ENCODE measurements at places on chromosomes 5 and 9.

- DNase-seq: no peak
Observed at GRCh38 chr9:109250311-109250741, 70.5 kb downstream of the EPB41L4B start.

DNA sequence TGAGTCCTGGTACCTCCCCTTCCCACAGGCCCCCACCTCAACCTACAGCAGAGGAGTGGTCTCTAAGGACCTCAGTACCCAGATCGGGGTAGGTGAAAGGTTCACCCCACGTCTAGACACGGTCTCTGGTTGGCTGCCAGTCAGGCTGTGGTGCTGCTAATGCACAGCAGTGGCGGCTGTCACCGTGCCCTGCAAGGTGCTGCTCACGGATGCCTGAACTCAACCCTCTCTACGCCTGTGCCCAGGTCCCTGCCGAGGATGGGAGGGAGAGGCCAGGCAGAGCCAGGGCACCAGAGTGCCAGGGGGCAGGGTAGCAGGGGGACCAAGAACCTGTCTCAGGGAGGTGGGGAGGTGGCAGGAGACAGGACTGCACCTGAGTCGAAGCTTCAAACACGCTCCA lies 14.3 kb downstream of the IER5L start:
- no peak for DNase-seq

- peak; percentile 62 for DNase-seq
Observed at GRCh38 chr5:131589510-131590348, 45.3 kb downstream of the RAPGEF6 start.

GRCh38 chr9:72315089-72315509 lies 49.9 kb downstream of the ZFAND5 start:
- no peak for DNase-seq

GRCh38 chr9:110027671-110028081 lies 180.3 kb downstream of the C9orf152 start:
- DNase-seq: no peak

DNA sequence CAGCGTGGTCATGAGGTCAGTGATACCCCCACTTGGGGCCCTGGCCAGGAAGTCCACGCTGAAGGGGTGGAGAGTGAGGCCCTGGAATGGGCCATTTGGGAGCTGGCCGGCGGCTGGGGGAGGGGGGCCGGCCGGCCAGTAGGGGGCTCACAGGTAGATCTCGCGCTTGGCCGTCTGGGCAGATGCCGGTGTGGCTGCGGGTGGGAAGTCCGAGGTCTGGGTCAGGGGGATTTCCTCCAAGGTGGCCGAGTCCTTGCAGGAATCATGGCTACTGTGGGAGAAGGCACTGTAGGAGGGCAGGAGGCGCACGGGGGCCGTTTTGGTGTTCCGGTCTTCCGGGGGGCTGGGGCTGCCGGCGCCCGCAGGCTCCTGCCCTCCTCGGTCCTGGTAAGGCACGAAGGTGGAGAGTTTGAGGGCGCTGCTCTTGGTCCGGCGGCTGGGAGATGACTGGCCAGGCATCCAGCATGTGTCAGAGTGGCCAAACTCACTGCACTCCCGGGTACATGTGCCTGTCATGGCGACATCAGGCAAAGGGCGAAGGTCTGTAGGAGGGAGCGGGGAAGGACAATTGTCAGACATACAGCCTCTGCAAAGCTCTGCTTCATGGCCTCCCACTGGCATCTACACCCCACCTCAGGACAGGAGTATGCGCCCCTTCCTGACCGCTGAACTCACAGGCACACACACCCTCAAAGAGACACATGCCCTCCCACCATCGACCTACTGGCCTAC lies 24.1 kb downstream of the PCDH1 start:
- no peak for DNase-seq

- DNase-seq: no peak
Observed at GRCh38 chr5:92641031-92641962, 939.7 kb downstream of the NR2F1-AS1 start.

GRCh38 chr5:160904591-160904990 lies 52.6 kb upstream of the ATP10B start:
- no peak for DNase-seq

GRCh38 chr9:33446946-33447798 lies at the start of gene AQP3:
AQP3 (minus strand) TSS chr9:33447593; CDS start chr9:33447530, 63 bp downstream.
- DNase-seq: peak; percentile 74

GRCh38 chr5:138938526-138938925 lies 63.4 kb upstream of the LRRTM2 start:
- no peak for DNase-seq

GRCh38 chr9:2610985-2611384 lies 10.6 kb upstream of the VLDLR start:
- no peak for DNase-seq

DNA sequence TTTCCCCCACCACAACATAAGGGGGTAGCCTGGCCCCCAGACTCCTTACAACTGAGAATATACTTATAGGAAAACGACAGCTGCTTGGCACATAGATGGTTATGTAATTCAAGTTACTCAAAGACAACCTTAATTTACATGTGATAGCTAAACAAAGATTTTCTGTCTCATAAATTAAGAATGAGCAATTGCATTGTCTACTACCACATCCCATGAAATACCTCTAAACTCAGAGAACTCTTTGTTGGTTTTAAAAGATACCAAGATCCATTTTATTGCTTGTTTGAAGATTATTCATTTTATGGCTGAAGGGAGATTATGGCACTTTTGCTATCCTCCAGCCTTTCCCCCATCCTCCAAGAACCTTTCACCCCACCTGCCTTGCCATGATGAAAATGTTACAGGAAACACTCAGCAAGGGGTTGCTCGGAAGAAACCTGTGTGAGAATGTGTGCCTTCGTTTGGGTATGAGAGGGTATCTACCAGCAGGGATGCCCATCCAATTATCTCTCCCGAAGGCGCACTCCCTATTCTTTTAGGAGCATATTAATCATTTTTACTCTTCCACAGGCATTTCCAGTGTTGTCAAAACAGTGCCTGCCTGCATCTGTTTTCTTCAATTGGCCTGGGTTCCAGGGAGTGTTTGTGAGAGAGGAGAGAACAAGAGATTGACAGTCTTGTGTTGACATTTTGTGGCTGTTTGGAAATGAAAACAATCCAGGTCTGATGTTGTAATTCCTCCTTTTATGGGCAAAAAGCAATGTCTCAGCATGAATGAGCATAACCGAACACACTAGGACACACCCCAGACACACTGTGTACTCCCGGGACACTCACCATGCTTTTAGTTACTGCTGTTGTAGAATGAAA lies 208.0 kb upstream of the ANKRD55 start:
- no peak for DNase-seq

DNA sequence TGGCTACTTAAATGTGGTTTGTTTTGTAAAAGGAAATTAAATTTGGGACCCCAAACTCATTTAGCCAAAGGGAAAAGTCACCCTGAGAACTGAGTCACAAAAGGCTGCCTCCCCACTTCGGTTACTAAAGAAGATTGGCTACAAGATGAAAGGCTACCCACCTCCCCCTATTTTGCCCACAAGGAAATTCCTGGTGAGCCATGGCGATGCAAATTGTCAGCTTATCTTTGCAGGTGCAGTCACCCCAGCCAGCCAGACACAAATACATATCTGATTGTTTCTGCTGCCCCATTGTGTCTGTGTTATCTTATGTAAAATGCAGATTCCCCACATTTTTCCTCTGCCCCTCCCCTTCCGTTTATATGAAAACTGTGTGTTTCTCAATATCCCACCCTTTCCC lies 8.9 kb downstream of the PAEP start:
- DNase-seq: no peak

GRCh38 chr5:14059810-14060209 lies 83.3 kb upstream of the TRIO start:
- DNase-seq: no peak

DNA sequence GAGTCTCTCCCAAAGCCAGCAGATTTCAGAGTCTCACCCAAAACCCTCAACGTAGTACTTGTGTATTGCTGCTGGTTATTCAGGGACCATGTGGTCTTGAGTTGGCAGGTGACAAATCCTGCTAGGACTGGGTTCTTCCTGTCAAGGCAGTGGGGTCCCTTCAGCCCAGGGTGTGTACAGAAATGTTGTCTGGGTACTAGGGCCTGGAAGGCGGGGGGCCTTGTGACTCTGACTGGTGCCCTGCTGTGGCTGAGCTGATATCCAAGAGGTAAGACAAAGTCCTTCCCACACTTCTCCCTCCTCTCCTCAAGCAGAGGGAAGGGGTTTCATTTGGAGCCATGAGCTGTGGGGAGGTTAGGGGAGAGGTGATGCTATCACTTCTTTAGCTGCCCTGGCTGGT lies 58.8 kb downstream of the GABRA6 start:
- DNase-seq: no peak

- DNase-seq: no peak
Observed at GRCh38 chr9:1253064-1253979, 203.2 kb downstream of the DMRT2 start.

GRCh38 chr5:167816354-167816753 lies 475.1 kb upstream of the WWC1 start:
- no peak for DNase-seq

DNA sequence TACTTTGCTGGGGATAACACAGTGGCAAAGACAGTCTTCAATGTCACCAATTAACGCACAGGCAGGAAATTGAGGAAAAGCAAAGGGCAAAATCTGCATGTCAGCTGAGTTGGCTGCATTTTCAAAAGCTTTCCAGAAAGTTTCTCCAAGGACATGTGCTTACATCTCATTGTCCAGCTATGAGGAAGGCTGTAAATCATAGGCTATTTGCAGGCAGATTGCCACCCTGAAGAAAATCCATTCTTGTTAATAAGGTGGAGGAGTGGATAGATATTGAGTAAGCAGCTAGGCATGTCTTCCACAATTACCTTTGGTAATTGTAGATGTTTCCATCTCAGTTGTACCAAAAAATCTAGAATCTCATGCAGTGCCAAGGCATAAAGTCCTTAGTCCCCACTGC lies 278.0 kb upstream of the NUDT12 start:
- no peak for DNase-seq

- no peak for DNase-seq
Observed at GRCh38 chr9:26271495-26272122, 593.4 kb upstream of the TUSC1 start.

- DNase-seq: no peak
Observed at GRCh38 chr5:173451651-173452050, 123.4 kb upstream of the STC2 start.

- DNase-seq: peak; percentile 28
Observed at GRCh38 chr9:83623679-83624076, 735 bp downstream of the IDNK start.

DNA sequence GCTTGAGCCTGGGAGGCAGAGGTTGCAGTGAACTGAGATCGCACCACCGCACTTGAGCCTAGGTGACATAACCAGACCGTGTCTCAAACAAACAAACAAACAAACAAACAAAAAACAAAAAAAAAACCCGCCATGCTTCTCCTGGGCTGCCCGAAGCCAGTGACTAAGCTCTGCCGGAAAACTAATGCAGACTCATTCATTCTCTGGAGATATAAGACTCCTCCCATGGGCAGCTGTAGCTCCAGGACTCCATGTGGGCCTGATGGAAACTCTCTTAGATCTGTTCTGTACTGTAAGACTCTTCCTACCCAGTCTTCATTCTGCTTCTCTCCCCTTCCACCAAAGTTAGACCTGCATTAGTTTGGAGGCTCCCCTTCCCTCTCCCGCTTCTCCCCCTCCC lies 11.1 kb downstream of the GLDC start:
- DNase-seq: no peak

GRCh38 chr5:72377910-72378638 lies 57.9 kb downstream of the PTCD2 start:
- no peak for DNase-seq

DNA sequence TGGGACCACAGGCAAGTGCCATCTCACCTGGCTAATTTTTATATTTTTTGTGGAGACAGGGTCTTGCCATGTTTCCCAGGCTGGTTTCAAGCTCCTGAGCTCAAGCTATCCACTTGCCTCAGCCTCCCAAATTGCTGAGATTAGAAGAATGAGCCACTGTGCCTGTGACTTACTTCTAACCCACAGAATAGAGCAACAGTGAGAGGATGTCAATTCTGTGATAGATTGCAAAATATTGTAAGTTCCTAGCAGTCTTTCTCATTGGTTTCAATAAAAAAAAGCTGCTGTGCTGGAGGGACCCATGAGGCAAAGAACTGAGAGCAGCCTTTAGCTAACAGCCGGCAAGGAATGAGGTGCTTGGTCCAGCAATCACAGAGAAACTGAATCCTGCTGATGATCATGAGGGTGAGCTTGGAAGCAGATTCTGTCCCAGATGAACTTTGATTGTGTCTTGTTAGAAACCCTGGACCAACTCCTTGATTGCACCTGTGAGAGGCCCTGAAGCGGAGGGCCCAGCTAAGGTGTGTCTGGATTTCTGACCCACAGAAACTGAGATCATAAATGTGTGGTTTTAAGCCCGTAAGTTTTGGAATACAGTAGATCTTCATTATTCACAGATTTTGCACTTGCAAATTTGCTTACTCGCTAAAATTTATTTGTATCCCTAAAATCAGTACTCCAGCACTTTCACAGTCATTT lies 149.7 kb downstream of the GCNT1 start:
- no peak for DNase-seq

DNA sequence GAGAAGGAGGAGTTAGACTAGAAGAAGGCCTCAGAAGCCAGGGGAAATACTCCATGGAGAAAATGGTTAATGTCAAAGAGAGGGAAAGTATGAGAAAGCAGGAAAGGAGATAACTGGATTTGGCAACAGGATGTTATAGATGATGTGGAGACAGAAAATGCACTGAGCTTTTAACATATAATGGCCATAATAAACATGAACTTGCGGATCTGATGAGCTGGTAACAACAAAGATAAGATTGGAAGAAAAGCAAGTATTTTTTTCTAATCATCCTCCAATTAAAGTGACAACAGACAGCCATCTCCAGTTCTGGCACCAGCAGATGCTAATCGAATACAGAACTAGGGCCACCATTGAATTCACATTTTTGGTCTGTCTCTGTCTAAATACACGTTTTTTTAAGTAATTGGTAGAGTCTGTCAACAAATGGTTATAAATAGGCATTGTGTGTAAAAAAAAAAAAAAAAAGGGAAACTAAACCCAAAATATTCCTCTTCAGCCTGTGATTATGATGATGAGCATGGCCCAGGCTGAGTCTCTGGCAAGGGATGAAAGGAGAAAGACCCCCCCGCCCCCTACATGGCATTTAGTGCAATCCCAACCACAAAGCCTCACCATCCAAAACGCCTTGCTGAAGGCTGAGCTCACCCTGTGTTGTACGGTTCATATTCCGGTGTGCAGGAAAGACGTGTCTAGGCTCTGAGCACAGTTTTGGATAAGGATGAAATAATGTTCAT lies 149.5 kb upstream of the LHFPL2 start:
- DNase-seq: no peak

- no peak for DNase-seq
Observed at GRCh38 chr5:170795154-170795553, 11.6 kb downstream of the GABRP start.

Measured in GM20000 (cell line).